Fibroblast of gingiva (primary cell): ENCODE measurements at places on chromosomes 11 and 22.
A peak's percentile ranks its signal among the peaks of the same experiment; 100 is the strongest.

DNA sequence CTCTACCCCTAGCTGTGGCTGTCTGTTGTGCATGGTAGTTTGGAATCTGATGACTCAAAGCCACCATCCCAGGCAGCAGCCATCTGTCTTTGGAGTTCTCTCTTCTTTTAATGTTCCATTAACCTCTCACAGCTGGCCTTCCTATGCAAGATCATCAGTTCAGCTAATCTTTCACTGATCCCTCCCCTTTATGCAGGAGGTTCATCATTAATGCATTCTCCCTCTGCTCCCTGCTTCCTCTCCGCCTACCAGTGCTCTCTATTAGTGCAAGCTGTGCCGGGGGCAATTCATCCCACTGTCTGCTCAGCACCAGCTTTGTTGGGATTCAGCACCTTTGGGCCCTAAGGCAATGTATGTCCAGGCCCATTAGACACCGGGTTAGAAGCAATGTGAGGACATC, 413.0 kb upstream of the LRRC4C start:
- DNase-seq = no peak

- DNase-seq = no peak
Measured at GRCh38 chr22:27159716-27160295, 502.4 kb downstream of the MIAT start.

DNA sequence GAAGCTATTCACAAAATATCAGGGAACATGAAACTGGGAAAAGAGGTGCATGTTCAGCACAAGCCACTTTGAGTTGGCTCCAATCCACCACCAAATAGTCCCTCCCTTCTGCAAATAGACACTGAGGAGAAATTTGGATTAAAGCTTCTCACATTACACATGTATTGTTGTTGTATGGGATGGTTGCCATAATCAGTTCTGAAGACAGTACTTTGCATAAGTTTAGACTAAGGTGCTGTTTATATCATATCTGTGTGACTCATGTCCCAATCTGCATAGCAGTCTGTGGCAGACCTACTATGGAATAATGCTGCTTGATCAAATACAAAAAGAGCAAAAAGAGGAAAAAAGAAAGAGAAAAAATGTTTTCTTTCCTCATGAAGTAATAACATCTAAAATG, 376.7 kb upstream of the DDI1 start:
- DNase-seq = peak; percentile 24

- DNase-seq = no peak
Measured at GRCh38 chr22:25938151-25938550, 196.2 kb downstream of the MYO18B start.

DNA sequence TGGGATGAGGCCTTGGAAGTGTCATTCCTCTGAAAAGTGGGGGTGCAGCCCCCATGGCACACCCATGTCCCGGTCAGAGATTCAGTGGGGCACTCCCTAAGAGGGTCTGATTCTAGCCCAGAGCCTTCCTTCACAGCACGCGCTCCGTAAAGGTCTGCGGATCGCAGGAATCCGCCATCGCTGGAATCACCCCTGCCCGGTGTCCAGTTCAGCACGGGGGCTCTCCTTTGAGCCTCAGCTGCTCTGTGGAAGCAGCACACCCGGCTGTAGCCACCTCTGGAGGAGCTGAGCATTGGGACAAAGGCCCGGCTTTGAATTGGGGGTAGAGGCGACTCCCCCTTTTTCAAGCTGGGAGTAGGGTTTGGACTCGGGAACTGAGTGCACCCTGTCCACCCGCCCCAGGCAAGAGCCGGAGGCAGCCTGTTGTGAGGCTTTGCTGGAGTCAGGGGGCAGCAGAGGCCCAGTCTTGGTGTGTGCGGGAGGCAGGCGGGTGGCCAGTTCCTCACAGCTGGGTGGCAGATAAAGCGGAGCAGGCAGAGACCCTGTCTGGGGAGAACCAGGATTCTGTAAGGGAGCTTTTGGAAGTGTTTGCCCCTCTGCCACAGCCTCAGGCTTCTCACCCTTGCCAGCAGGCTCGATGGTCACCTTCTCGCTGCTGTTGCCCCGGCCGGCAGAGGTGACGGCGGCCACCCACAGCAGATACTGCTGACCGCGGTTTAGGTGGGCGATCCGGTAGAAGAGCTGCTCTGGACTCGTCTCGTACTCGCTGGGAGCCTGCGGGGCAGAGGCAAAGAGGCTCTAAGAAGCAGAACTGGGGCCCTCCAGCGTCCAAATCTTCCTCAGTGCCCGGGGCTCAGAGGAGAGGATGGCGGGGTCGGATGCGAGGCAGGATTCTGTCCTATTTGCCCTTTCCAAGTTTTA, 115.9 kb downstream of the CEP164 start:
- DNase-seq = peak; percentile 3

DNA sequence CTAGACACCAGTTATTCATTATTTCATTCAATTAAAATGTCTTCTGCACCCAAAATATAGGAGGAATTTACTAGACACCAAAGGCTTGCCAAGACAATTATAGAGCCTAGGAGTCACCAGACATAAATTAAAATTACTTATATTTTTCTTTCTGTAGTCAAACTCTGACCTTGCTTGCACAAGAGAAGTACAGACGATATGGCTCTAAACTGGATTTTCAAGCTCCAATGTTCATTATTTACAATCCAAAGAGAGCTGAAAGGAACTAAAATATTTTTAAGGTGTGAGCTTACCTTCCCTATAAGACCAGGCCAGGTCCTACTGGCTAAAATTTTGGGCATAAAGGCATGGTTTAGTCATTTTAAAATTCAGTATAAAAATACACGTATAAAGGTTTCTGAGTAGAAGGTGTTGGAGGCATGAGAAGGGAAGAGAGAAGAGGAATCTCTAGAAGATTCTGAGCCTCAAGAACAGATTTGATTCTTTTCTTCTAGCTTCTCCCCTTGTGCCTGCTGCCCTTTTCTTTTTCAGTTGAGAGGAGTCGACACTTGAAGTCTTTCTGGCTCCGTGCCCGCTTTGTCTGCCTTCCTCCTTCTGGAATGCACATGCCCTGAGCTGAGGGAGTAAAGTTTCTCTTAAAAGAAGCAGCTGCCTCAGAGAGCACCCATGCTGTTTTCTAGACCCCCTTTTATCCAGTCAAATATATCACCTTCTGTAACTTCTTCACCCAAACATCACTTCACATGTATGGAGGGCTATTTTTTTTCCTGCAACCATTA, 13.5 kb downstream of the C11orf97 start:
- peak; percentile 47 for DNase-seq

GRCh38 chr11:75625021-75625420, 43.8 kb downstream of the MAP6 start:
- no peak for DNase-seq

GRCh38 chr11:36151933-36152580, 137.2 kb downstream of the COMMD9 start:
- no peak for DNase-seq

DNA sequence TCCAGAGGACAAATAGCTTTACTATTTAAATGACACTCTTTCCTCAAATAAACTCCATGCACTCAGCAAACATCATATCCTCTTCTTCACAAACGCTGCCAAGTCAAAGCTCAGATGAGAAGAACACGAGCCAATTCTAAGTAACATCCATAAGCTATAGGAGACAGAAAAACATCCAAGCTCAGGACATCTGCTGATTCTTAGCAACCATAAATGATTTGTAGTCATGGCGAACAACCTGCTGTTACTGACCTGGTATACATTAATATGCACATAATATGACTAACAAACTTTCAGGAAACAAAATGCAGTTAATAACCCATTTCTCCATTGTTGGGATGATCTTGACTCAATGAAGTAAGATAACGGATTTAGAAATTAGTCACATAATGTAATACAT, 6.7 kb downstream of the GALNT18 start:
- no peak for DNase-seq

GRCh38 chr11:108218455-108218854, 4.0 kb downstream of the NPAT start:
- no peak for DNase-seq

DNA sequence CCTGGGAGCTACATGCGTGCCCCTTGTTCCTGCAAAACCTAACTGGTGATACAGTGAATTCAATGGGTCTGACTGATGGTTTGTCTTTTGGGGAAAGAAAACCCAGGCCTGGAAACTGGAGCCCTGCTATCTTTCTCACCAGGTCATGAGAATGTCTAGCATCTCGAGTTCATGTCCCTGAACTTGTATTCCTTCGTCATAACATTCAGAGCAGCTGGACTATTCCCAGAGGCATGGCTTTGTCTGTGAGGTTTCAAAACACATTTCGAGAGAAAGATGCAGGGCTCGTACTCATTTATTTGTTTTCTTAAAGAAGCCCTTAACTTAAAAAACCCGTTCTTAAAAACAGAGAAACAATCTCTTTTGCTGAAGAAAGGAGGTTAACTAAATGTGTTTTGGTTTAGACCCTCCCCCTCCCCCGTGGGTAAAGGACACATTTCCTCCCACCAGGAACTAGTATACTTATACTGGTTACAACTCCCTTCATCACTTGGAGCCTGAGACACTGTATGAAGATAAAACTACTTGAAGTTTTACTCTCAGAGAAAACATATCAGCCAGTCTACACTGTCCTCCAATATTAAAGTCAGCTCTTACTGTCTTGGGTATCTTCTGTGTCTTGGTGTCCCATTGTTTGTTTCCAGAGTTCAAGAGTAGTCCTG, 43.2 kb downstream of the ME3 start:
- peak; percentile 73 for DNase-seq

GRCh38 chr11:65862941-65863888, 3.0 kb downstream of the MUS81 start:
- DNase-seq = no peak

GRCh38 chr11:64040684-64041322, 5.1 kb downstream of the FLRT1 start:
- no peak for DNase-seq

DNA sequence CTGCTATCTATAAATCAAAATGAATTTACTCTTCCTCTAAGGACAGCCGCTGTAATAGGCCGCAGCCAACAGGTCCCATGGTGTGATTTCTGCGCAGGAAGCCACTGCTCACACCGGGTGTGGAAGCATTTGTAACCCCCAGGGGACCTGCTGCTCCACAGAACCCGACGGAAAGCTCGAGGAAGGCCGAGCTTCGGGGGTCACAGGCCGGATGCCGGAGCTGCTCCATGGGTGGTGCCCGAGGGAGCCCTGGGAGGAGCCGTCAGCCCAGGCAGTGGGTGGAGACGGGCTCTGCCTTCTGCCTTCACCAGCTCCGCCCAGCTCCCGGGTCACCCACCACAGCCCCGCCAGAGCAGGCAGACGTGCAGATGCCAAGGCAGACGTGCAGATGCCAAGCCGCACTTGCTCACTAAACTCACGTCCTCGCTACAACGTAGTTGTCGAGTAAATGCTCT, 63.5 kb downstream of the BRD1 start:
- no peak for DNase-seq

DNA sequence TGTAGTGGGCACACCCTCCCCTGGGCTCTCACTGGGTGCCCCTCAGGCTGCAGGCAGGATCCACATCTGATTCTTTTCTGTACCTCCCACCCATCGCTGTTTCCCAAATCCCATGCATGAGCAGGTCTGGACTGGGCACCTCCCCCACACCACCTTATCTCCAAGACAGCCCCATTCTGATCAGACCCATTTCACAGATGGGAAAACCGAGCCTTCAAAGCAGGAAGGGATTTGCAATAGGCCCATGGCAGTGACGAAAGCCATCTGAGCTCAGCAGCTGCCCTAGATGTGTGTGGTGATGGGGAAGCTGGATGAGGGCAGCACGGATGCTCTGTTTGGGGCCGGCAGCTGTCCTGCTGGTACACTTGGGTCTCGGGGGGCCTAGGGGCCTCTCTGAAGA, 41.4 kb downstream of the WNT7B start:
- no peak for DNase-seq

DNA sequence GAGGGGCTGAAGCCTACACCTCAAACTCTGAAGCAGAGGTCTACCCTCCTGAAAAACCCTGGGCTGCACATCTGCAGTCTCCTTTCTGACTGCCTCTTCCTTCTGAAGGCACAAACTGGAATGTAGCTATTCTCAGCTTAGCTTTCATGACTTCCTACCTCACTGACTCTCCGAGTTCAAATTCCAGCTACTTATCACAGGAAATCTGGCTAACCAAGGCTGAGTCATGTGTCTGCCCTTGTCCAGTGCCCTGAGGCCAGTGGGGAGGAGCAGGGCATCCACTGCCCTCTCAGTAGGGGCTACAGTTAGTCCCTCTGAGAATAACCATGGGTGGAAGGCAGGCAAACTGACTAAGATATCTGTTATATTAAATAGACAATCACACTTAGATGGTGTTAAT, 29.2 kb downstream of the PDGFD start:
- no peak for DNase-seq

DNA sequence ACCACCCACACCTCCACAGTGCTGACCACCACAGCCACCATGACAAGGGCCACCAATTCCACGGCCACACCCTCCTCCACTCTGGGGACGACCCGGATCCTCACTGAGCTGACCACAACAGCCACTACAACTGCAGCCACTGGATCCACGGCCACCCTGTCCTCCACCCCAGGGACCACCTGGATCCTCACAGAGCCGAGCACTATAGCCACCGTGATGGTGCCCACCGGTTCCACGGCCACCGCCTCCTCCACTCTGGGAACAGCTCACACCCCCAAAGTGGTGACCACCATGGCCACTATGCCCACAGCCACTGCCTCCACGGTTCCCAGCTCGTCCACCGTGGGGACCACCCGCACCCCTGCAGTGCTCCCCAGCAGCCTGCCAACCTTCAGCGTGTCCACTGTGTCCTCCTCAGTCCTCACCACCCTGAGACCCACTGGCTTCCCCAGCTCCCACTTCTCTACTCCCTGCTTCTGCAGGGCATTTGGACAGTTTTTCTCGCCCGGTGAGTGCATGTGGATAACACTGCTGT, 28.4 kb downstream of the MUC5B start:
- no peak for DNase-seq

- no peak for DNase-seq
Measured at GRCh38 chr22:35069541-35069940, 3.6 kb downstream of the ISX start.

GRCh38 chr22:46737105-46737975, 712 bp downstream of the CERK start:
- DNase-seq = peak; percentile 26

DNA sequence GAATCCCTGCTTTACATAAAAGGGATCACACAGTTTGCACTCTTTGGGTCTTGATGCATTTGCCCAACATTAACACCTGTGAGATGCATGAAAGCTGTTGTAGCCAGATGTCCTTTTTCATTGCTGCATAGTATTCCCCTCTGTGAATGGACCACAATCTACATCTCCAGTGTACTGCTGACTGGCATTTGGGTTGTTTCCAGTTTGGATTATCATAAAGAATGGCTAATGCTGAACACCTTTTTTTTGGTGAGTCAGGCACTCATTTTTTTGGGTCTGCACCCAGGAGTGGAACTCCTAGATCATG, 58.3 kb downstream of the PHF21B start:
- DNase-seq = no peak

DNA sequence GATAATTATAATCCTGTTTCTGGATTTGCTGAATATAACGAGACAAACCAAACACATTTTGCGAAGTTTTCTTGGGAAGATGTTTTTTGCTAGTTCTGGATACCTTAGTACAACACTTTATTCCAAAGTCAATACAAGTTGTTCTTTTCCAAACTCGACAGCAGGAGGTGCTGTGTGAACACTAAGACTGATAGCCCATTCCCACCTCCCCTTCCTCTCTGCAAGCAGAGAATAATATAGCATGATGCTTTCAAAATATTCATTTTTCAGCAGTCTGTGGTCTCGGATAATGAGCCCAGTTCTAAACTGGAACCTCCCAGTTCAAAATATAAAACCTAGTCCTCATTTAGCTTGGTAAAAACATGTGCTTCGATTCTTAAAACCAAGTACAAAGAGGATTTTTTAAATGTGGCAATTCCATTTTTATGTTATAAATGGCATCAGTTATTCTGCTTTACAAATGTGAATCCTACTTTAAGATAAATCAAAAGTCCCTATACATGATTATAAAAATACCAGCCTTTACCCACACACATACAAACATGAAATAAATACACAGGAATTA, 129.1 kb downstream of the DCDC1 start:
- DNase-seq = no peak
